Stomach (tissue), 19 donors: ENCODE measurements at places on chromosomes 13 and 19. TPM values are rescaled to one million over a fixed set of nuclear protein-coding genes. Genes with fewer than 3 reads are reported as not detected.

DNA sequence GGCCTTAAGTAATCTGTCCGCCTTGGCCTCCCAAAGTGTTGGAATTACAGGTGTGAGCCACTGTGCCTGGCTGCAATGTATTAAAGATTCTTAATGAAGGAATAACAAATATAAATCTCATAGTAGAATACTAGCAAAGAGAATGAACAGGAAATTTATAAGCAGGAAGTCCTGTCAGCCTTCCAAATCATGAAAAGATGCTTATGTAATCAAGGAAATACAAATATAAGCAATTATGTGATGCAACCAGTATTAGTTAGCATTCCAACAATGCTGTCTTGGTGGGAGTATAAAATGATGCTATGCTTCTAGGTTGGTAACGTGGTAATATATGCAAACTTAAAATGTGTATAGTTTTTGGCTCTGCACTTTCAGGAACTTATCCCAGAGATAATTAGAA lies 133.8 kb downstream of the PDS5B start:
- no peak for DNase-seq

DNA sequence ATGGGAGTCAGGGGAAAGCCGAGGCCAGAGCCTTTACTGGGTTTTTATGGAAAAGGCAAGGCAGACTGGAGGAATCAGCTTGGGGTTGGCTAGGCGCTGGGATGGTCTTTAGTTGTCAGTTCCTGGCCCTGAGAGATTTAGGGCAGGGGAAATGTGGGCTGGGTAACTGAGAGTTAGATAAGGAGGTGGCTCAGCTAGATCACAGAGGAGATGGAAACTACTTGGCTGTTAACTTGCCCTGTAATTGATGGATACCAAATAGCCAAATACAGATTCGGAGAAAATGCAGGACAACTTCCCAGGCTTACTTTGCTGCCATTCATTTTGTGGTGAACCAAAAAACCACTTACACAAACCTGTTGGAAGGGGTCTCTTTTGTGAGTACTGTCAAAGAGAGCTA lies 54.0 kb downstream of the LRCH1 start:
- DNase-seq, result no peak

GRCh38 chr13:31094331-31095015 lies 67.2 kb downstream of the HSPH1 start:
- DNase-seq, result no peak

The GSX1 gene
- total RNA-seq, result not detected

DNA sequence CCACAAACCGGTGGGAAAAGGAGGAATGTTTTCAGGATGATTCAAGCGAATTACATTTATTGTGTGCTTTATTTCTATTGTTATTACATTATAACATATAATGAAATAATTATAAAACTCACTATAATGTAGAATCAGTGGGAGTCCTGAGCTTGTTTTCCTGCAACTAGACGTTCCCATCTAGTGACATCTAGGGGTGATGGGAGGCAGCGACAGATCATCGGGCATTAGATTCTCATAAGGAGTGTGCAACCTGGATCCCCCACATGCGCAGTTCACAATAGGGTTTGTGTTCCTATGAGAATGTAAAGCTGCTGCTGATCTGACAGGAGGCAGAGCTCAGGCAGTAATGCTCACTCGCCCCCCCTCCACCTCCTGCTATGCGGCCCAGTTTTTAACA lies 54.5 kb downstream of the SPTBN4 start:
- no peak for DNase-seq

- DNase-seq, result no peak
Observed at GRCh38 chr19:30742406-30742938, 370.3 kb downstream of the ZNF536 start.
